ENCODE measurements at places on chromosomes 6 and 20.
A peak's percentile ranks its signal among the peaks of the same experiment; 100 is the strongest.

DNA sequence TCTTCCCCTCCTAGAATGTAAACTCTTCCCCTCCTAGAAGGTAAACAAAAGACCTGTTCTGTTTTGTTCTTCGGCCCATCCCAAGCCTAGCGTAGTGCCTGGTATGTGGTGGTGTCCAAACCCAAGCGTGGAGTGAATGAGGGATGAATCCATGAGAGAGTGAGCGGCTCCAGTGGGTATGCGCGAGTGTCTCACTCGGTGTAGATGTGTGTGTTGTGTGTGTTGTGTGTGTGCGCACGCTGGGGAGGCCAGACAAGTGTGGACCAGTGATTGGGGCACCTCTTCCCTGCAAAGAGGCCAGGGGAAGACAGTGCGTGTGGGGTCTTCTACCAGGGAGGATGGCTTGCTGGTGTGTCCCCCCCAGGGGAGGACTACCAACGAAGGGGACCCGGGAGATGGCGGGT, 392 bp upstream of the SLC2A10 start:
- DNase-seq, result no peak

DNA sequence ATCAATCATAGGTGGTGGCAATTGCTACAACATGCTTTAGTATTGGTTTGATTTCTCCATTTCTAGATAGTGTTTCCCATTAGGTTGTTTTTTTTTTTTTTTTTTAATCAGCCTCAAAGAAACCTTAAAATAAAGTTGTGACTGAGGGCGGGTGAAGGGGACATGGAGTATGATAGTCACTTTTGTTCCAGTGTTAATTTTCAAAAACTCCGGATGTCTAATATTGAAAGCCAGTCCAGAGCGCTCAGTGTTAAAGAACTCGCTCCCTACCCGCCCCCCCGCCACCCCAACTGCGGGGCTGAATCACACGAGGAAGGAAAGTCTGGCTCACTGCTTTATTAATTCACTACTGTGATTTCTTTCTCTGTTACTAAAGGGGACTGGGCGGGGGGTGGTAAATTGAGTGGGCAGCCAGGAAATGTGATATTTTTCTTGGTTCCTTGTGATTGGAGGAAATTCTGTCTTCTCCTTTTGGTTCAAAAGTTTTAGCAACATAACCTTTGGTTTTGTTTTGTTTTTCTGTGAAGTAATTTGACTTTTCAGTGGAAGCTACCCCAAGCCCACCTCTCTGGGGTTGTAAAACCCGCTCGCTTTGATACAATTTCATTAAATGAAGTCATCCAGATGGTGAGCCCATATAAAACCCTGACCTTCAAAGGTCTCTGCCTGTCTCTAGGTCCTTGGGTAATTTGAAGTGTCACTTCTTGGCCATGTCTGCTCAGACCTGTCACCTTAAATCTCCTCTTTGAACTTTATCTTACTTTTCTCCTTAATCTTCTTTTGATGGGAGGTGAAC, 38.0 kb downstream of the TNFAIP3 start:
- peak; percentile 74 for DNase-seq

DNA sequence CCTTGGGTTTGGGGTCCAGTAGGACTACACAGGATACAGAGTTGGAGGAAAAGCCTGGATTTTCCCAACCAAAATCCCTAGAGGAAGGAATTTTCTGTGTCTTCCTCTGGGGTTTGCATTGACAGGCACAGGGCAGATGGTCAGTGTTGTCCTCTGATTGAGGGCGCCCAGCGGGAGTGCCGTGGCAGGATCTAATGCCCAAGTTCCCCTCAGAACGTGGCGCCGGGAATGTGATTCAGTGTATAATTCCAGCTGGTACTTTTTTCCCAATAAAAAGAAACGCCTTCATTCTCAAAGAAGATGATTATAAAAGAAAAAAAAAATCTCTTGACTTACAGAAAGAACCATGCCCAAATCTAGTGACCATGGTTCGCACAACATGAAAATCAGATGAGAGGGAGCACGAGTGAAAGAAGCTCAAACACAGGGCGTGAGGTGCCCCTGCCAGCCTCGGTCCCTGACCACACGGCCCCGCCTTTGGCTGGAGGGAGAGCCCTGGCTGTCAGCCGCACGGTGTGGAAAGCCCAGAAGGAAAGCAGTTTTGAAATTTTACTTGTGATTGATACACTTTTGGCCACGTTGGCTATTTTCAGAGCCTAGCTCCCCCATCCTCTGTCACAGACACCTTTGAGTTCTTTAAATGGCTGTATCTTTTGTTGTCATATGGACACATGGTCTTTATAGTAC, 31.6 kb downstream of the VEGFA start:
- DNase-seq, result no peak

GRCh38 chr20:57612436-57612835, 7.8 kb downstream of the ZBP1 start:
- no peak for DNase-seq

DNA sequence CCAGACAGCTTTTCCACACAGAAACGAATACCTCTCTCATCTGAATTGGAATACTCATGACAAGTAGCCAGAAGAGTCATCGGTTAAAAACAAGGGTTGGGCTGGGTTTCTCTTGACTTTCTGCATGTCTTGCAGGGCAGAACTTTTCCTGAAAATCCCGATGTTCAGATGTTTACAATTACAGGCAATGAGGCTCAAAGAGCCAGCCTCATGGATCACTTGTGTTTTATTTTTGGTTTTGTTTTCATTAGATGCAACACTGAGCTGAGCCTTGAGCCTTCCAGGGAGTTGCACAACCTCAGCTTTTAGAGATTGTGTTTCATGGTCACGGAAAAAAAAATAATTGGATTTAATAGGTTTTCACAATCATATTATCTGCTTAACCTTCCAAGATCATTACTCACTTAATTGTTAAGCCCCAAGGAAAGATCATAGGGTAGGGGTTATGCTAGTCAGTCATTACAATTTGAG, 288.1 kb upstream of the PRDM1 start:
- DNase-seq, result no peak

- no peak for DNase-seq
These were observed 15.7 kb downstream of the ATP9A start for GRCh38 chr20:51752343-51752951.

DNA sequence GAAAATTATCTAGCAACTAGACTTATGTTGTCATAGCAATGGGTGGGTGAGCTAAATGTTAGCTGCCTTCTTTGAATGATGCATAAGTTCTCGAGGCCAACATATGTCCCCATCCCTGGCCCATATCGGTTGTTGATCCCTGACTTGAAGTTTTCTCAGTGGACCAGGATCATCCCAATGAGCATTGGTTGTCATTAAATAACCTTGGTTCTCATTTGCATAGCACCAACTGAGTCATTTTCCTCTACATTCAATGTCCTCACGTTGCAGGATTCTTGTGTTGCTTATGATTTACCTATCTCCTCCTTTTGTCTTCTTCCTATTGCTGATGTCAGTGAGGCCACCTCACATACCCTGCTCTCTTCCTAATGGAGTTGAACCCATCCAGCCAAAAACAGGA, 12.1 kb upstream of the AHCY start:
- DNase-seq, result no peak

DNA sequence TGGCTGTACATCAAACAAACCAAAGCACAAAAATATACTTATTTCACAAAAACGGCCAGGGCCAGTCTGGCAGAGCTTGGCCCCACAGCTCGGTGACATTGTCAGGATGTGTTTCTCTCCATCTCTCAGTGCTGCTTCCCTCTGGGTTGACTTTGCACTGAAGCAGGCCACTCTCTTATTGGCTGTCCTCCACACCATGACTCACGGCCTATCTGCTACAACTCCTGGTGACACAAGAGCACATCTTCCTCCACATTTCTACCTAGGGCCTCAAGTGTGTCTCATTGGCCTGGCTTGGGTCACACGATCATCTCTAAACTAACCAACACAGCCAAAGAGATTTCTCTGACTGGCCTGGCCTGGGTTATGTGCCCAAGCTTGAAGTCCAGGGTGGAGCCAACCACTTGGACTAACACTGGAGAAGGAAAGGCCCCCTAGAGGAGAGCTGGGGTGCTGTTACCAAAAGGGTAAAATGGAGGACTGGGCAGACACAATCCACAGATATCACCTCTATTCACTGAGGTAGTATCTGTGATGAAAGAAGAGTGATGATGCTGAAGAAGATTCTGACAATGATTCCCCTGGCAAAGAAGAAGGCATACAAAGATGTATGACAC, 159.8 kb upstream of the TSHZ2 start:
- no peak for DNase-seq

DNA sequence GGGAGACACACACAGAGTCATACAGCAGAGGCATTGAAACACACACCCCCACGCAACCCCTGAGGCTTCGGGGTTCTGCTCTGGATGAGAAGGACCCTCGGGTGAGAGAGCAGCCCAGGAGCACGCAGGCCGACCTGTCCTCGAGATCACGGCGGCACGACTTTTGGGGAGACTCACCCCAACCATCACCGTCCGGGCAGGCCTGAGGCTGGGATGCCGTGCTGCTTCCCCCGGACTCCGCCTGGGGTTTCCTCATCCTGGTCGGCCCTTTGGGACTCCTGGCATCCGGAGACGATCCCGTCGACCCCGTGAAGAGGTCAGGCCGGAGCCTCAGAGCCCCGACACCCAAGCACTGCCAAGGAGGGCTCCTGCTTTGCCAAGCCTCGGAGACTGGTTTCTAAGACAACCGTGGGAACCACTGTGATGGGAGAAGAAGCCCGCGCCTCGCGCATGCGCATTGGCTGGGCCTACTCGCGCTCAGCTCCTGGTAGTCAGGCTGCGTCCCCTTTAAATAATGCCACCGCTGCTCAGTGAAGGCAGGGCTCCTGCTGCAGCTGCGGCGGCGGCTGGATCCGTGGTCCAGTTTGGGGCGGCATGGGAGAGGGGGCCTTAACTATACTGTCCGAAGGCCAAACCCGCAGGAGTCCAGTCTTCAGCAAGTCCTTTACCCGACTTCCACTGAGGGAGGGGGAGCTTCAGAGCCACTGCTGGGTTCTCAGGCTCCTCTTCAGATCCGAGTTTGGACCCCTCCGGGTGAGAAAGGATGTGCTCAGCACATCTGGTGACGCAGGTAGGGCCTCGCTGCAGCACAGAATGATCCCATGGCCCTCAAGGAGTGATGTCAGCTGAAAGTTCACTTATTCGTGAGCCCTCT, 171.4 kb upstream of the ZNF337 start:
- DNase-seq, result no peak

- DNase-seq, result no peak
These were observed 111.0 kb downstream of the GJA10 start for GRCh38 chr6:90005048-90005827.

DNA sequence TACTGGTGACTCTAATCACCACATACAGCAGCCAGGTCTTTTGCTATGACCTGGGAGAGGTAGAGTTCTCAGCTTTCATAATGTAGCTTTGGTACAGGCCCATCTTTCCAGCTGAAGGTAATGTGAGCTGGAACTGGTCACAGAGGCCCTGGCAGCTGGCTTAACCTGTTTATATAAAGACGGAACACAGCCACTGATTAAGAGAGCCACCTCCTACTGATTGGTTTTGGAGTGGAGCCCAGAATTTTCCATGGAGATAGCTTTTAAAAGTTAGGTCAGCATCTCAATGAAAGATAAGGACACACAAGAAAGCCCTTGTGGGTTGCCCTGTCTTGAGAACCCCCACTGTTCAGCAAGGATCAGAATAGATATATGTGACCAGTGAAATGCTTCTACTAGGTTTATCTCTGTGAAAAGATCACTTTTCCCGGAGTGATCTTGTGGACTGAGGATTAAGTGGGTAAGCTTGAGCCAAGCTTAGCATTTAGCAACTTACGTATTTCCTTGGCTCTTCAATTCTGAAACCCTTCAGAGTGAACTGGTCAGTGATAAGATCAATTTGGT, 213.7 kb upstream of the CITED2 start:
- DNase-seq, result no peak

DNA sequence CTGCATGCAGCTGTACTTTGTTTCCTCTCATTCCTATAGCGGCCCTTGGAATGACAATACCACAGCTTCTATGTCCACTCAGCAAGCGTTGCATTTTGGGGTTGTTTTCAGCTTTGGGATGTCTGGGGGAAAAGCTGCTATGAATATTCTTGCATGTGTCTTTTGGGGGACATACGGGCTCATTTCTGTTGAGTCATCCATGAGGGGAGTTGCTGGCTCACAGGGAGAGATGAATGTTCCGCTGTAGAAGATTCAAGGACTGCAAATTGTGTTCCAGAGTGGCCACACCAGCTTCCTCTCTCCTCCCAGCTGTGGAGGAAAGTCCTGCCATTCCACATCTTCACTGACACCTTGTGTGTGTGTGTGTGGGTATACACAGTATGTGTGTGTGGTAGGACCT, 43.3 kb downstream of the TGM2 start:
- no peak for DNase-seq

DNA sequence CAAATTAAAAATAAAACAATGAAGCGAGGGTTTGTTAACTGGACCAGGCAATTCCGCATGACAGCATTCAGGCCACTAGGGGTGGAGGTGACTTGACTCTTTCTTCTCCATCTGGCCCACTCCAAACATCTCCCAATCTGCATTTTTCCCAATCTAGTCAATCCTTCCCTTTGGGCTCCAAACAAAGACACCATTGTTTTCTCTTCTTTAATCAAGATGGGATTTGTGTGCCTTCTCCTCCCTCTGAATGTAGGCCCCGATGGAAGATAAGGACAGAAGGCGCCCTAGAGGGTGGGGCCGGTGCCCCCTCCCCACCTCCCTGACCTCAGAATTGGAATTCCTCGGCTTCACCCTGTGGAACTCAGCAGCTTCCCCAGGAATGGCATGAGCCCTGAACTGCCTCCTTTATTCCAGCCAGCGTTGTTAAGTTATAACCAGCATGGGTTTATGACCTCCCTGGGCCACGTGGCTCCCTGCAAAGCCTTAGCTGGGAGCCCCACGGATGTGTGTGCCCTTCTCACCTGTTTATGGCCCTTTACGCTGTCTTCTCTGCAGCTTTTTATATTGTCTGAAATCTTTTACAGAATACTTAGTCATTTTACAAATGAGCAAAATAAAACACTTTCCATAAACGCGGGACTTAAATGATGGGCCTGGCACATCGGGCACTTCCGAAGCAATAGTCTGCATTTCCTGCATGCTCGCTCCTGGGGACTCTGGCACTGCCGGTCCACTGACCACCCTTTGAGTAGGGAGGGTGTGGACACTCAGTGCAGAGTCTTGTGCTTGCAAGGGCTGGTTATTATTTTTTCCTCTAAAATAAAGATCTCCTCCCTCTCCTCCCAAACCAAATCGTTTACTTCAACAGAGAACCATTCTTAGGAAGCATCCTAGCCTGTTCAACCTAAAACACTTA, 24.5 kb downstream of the OVOL2 start:
- no peak for DNase-seq

DNA sequence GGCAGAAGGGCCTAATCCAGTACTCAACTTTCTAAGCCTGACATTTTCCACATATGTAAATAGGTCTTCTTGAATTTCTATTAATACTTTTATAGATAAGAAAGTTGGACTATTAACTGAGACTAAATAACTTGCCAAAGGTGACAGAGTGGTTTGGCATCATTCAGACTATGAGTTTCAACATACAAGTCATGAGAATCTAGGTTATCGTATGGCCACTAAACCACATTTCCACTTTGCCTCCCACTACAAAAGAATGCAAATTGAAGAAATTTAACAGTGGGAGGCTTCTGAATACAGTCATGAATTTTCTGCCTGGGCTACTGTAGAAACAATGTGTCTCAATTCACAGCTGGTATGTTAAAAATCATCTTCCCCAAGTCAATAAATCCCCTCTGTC, 531.0 kb upstream of the AGPAT4 start:
- no peak for DNase-seq

All from stimulated activated CD4-positive, alpha-beta T cell treated with anti-CD3 and anti-CD28 coated beads, Interleukin-1b, Interleukin-23, amount 100 ng/mL, for 1 hour (primary cell).